Nucleus accumbens (tissue), 56 donors: ENCODE measurements at places on chromosomes 1 and 21.

GRCh38 chr1:67683766-67684525 lies 1.1 kb upstream of the GADD45A start:
- DNase-seq = no peak

DNA sequence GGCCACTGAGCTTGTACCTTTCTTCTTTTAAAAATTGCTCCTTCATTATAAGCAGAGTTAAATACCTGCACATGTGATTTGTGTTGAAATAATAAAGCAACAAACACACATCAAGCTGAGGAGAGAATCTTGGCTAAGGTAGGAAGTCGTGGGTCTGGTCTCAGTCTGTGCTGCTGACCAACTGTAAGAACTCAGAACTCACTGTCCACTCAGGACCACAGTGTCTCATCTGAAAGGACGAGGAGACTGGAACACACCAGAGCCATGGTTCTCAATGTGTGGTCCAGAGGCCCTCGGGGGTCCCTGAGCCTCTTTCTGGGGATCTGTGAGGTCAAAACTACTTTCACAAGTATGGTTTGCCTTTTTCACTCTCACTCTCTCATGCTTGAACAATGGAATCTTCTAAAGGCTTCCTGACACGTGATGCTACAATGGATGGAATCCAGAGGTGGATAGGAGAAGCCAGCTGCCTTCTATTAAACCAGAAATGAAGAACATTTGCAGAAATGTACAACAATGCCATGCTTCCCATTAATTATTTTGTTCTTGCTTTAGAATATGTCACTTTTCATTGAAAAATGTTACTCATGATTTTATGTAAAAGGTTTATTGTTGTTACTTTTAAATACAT lies 17.3 kb upstream of the ETS2 start:
- no peak for DNase-seq

DNA sequence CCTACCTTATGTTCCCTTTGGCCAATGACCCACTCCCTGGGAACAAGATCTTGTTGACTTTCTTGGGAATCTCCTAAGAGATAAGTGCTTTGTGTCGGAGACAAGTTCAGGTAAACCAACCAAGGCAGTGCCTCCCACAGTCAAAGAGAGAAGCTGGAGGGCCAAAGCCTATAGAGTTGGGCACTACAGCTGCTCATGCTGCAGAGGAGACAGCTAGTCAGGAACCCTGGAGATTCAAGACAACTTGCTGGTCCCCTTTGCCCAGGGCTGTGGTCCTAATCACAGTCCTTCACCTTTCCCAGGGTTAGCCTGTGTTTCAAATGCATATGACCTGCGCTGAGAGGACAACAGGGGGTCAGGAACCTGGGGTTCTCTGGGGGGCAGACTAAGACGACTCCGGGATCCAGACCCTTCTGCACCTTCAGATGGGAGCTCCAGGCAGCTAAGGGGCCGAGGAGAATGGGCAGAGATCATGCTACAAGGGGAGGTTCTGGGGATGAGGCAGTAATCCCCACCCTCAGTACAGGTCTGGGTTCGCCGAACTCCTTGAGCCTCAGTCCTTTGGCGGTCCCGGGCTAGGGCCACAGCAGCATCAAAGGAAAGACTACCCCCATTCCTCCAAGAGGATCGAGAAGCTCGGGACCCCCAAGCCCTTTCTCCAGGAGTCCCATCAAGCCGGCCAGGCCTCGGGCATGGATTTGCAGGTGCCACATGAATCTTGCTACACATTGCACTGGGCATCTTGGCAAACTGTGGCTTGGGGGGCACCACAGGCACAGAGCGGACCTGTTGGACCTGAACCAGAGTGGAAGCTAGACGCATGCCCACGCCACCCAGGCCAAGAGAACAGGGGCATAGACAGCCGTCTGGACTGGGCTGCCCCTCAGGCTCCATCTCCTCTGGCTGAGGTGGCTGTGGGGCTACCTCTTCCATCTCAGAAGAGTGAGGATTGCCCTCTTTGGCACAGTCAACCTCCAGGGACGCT lies 2.0 kb upstream of the USF1 start:
- no peak for DNase-seq

GRCh38 chr1:23074012-23074411 lies 54.7 kb downstream of the KDM1A start:
- no peak for DNase-seq

GRCh38 chr1:35115459-35116383 lies 36.5 kb downstream of the ZMYM1 start:
- no peak for DNase-seq

DNA sequence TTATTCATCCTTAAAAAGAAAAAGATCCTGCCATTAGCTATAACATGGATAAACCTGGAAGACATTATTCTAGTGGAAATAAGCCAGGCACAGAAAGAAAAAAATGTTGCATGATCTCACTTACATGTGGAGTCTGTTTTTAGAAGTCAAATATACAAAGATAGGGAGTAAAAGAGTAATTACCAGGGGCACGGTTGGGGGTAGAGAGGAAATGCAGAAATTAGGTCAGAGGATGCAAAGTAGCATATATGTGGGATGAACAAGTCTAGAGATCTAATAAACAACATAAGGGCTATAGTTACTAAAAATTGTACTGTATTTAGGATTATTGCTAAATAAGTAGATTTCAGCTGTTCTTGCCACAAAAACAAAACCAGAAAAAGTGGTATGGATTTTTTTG lies 61.4 kb upstream of the CD53 start:
- DNase-seq = no peak

DNA sequence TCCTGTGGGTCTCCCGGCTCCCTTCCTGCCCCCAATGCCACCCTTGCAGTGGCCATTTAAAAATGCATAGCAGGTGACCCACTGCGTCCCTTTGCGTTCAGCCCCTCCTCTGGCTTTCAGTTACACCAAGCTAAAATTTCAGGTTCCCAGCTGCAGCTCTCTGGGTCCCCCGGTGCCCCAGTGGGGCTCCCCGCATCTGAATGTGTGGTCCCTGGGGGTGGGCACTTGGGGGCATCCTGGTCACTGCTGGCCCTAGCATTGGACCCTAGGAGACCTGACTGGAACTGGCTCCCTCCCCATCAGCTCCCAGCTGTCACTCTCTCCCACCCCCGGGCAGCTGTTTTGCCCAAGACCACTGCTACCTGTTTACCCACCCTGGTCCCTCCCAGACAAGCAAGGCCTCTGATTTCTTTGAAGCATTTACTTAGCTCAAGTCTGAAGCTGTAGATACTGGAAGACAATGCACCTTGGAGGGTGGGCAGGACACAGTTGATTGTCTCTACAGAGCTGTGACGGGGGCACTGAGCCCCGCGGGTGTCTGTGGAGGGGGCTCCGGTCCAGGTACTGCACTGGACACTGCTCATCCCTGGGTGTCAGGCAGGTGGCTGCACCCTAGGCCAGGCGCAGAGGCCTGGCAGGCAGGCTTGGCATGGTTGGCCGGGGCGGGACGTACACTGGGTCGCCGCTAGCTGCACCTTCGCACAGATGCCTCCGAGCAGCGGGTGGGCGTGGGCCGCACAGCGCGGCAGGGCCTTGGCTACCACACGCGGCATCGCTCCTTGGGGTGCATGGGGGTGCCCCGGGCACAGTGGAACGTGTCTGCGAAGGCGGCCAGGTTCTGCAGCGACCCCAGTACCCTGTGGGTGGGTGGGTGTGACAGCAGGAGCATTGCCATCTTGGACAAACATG lies 3.9 kb downstream of the PRXL2B start:
- no peak for DNase-seq

GRCh38 chr1:76668046-76668445 lies 199.2 kb upstream of the ST6GALNAC5 start:
- no peak for DNase-seq

DNA sequence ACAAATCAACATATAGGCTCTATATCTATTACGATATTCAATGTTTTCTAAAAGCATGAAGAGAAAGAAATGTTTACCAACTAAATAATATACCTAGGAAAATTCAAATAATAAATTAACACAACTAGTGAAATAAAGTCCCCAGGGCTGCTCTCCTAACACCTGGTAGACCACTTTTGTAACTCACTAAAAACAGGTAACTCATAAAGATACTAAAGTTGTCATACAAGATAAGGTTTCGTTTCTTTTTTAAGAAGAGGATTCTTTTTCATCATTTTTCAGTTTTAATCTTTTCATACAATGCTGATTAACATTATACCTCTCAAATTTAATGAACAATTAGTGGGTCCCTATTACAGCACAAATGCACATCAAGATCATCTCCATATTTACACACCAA lies 99.0 kb downstream of the ZZZ3 start:
- DNase-seq = no peak

DNA sequence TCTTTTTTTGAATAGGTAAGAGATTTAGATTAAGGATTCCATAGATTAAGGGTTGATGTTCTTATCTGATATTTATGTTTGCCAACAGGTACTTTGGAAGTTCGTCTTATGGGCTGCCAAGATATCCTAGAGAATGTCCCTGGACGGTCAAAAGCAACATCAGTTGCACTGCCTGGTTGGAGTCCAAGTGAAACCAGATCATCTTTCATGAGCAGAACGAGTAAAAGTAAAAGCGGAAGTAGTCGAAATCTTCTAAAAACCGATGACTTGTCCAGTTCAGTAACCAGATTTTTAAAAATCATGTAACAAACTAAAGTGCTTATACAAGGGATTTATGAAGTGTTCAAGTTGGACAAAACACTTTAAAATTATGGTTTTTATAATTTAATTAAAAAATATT lies 100.5 kb downstream of the PKN2 start:
- DNase-seq = no peak

- DNase-seq = no peak
These were observed 10.2 kb downstream of the RHOC start for GRCh38 chr1:112696578-112697314.

- DNase-seq = no peak
These were observed 11.5 kb upstream of the ZNF362 start for GRCh38 chr1:33244809-33245186.

GRCh38 chr1:921011-921837 lies 2.5 kb upstream of the SAMD11 start:
- DNase-seq = no peak

- no peak for DNase-seq
These were observed 5.9 kb upstream of the FAAP20 start for GRCh38 chr1:2200308-2200943.

GRCh38 chr1:230950404-230950803 lies 28.3 kb downstream of the TTC13 start:
- DNase-seq = no peak

DNA sequence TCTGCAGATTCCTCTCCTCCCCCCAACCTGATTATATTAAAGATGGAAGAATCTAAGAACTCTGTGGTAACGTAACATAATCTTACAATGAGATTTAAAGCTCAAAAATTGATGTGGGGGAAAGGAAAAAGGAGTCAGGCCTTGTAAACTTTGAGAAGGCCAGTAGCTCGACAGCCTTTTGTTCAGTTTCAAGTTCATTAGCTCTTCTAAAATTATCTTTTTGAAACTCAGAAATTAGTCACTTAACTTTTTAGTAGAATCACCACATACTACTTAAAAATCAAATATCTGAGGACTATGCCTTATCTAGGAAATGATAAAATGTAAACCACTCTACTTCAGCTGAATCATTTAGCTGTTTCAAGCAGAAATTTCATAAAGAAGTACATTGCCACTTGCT lies 996.2 kb downstream of the AMY1C start:
- no peak for DNase-seq

DNA sequence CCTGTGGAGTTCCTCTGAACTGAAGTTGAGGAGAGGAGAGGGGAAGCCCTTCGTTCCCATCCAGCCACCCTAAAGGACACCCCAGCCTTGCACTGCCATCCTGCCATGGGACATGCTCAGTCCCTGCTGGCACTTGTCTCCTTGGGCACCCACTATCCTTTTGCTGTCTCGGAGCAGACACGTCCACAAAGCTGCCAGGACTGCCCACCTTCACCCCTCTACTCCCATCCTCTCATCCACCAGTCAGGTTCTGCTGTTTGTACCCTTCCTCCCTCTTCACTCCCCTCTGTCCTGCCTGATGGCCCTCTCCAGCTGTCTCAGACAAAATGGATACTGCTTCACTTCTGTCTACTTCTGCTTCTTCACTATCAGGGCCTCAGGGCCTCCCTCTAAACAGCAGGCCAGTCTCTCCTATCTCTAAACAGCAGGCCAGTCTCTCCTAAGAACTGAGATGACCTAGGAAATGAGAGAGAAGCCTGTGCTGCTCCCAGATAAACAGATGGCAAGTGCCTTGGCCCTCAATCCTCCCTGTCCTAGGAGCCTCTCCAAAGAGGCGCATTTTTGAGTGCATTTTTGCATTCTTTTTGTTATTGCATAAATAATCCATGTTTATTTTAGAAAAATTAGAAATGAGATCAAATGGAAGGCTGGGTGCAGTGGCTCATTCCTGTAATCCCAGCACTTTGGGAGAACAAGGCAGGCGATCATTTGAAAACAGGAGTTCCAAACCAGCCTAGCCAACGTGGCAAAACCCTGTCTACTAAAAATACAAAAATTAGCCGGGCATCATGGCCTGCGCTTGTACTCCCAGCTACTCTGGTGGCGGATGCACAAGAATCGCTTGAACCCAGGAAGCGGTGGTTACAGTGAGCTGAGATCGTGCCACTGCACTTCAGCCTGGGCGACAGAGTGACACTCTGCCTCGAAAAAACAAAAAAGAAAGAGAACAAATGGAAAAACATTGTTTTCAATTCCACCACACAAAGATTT lies 4.4 kb upstream of the PYCR2 start:
- DNase-seq = no peak

DNA sequence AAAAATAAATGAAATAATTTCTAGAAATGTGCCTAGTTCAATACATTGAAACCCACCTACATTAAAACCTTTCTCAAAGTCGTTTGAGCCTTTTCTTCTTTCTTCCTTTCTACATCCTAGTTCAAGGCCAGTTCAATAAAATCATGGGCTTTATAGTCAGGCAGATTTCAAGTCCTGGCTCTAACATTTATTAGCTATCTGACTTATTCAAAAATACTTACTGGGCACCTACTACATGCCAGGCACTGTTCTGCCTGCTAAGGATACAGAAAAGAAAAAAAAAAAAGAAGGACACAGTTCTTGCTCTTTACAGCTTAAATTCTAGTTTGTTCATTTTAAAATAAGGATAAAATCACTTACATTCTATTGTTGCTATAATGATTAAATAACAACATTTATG lies 134.2 kb upstream of the FGGY start:
- DNase-seq = no peak

- DNase-seq = no peak
These were observed 31.9 kb downstream of the NEK2 start for GRCh38 chr1:211643324-211644212.

GRCh38 chr1:82160903-82161302 lies 360.2 kb downstream of the ADGRL2 start:
- DNase-seq = no peak

- no peak for DNase-seq
These were observed 183.0 kb downstream of the APP start for GRCh38 chr21:25987531-25987930.

DNA sequence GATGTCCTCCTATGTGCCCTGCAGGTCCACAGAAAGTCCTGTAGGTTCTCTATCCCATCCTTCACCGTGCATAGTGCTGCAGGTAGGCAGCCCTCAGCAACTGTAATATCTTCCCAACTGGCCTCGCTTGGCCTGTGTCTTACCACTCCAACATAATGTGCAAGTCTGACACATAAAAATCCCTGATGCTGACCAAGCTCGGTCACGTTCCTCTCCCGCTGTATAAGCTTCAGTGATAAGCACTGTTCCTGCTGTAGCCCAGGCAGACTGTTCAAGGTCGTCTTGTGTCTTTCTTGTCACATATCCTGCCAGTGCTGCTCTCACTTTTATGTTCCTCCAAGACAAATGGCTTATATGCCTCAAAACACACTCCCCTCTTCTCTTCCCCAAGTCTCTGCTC lies 19.4 kb upstream of the KCNE1 start:
- no peak for DNase-seq

- DNase-seq = no peak
These were observed 27.3 kb upstream of the ZNF496 start for GRCh38 chr1:247358920-247359319.
